ENCODE measurements at places on chromosomes 5 and 9.
A peak's percentile ranks its signal among the peaks of the same experiment; 100 is the strongest.

- no peak for DNase-seq
Observed at GRCh38 chr5:56185768-56186311, 47.3 kb downstream of the ANKRD55 start.

DNA sequence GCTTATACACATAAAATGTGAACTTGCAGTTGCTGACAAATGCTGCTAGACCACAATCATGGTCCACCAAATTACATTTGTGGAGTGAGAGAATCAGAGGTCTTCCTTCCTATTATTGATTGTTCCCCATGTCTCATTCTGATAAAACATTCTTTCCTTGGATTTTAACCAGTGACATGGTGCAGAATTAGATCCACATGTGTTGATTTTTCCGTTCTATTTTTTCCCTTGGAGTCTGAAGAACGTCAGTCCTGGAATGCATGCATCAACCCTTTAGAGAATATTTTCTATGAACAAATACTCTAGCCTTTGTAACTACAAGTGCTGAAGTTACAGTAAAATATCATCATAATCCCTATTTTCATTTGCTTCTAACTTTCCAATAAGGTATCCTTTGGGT is 170.7 kb upstream of the SPRY4 start:
- no peak for DNase-seq

DNA sequence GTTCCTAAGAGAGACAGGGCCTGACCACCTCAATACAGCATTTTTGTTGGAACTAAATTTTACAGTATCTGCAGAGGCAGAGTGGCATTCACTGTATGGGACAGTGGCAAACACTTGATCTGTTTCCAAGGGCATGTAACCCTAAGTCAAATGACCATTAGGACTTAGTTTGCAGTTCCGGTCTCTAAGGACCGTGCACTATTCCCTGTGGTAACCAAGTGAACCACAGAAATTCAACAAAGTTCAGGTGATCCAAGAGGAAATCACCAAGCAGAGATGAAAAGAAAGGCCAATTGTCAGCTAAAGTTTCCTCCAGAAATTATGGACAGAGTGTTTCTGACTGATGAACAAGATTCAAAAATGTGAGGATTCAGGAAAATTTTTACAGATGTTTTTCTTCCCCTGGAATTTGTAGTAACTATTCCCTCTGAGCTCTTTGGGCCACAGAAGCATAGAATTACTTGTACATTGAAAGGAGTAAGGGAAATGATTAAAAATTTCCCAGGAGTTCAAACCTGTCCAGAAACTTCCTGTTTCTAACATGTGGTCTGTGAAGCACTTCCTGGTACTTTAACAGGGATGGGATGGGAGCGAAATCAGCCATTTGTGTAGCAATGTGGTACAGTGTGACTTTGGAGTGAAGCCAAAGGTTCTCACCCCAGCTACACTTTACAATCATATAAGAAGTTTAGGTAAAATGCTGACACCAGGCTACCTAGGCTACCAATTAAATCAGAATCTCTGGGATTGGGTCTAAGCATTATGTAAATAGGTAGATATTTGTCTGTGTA is 266.1 kb upstream of the MAP3K1 start:
- DNase-seq = no peak

DNA sequence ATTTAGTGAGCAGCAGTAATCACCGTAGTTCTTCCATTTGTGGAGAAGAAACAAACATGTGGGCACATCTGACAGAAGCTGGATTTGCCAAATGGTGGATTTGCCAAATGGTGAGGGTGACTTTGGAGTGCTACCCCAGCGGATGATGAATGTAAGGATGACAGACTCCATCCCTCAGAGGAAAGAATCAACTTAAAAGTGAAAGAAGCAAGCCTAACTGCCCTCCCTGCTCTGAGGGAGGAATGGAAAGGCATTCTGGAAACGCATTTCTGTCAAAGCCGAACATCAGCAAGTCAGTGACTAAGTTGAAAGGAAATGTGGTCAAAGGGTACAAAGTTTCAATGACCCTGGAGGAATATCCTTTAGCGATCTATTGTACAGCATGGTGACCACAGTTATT is 143.5 kb downstream of the GPBP1 start:
- no peak for DNase-seq

- DNase-seq = no peak
Observed at GRCh38 chr9:99363509-99363908, 141.4 kb downstream of the SEC61B start.

DNA sequence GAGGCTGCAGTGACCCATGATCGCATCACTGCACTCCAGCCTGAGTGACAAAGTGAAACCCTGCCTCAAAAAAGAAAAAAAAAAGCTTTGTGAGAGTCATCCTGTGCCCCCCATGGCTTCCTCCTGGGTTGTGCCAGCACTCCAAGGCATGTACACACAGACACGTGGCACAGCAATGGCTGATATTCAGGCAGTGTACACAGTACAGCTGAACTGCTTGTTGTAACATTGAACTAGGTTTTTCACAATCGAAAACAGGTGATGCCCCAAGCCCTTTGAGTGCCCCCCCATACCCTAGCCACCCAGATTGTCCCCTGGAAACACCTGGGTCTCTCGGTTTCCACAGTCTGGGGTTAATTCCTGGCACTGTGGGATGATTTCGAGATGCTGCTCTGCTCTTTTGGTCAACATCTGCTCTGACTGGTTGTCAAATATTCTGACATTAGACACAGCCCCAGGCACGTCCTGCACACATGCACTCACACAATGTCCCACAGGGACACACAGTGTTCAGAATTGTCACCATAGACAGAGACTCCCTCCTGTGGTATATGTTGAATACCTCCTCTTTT is 9.2 kb downstream of the SPINK4 start:
- DNase-seq = no peak

DNA sequence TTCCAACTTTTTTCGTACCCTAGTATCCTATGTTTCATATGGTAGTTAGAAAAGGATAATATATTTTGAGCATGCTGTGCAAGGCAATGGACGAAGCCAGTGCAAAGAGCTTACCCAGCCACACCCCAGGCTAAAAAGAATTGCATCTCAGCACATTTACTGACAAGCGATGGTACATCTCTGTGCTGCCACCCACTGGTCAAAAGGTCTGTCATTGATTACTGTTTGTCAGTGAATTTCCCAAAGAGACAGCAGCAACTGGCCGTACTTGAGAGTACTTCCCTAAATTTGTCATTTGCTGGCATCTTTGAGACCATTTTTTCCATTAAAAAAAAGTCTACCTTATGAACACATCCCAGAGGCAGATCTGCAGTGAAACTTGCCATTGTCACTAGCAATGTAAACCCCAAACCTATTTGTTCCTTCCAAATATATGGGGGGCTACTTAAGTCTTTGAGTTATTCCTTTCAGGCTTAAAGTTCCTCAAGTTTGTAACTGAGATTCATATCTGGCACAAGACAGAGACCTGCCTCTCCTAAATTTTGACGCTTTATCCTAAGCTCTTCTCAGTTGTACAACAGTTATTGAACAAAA is 184.3 kb downstream of the CTNND2 start:
- DNase-seq = peak; percentile 66

Measured in right lobe of liver (tissue), 6 donors.